ENCODE measurements at places on chromosomes 2 and 18. TPM values are rescaled to one million over a fixed set of nuclear protein-coding genes. Genes with fewer than 3 reads are reported as not detected.
A peak's percentile ranks its signal among the peaks of the same experiment; 100 is the strongest.

GRCh38 chr18:23094411-23095190, 40.7 kb upstream of the CABLES1 start:
- H3K4me1 ChIP-seq: peaks cover 8% of the 10 kb centered on the region
- H3K4me3 ChIP-seq: no peak overlapping the region
- H3K27me3 ChIP-seq: no peaks in the 10 kb centered on the region
- peak; percentile 7 for DNase-seq

DNA sequence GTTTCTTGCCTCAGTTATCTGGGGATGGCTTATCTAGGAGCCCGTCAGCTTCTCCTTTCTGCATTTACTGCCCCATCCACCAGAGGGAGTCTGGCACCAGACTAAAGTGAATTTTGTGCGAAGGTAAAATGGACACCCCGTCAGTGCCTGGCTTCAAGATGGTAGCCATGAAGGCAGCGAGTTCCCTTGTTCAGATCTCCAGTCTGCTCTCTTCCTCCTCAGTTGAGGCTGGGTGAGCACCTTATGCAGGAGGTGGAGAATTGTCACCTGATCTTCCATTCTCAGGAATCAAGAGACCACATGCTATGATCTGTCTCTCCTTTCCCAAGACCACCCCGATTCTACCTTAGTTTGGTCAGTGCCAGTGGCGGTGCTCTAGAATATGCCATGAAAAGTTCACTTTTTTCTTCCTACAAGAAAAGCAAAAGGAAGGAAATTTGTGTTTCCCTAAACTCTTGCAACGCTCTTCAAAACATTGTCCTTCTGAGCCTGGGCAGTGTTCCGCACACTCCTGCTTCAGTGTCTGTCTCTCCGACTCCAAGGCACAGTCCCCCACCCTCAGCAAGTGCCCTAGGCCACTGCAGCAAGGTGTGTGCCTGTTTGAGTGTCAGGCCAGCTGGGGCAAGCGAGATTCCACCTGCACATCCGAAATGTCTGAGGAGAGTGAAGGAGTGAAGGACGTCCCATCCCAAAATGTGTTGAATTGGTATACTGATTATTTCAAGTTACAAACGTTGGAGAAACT, 168.6 kb downstream of the SS18 start:
- DNase-seq: no peak
- no peaks in the 10 kb centered on the region for H3K4me1 ChIP-seq
- no peak overlapping the region for H3K4me3 ChIP-seq
- H3K27me3 ChIP-seq: no peaks in the 10 kb centered on the region
- H3K36me3 ChIP-seq: no peaks in the 10 kb centered on the region

- no peak for DNase-seq
- no peaks in the 10 kb centered on the region for H3K27me3 ChIP-seq
- no peaks in the 10 kb centered on the region for H3K4me1 ChIP-seq
- H3K4me3 ChIP-seq: no peak overlapping the region
- no peak overlapping the region for H3K27ac ChIP-seq
- no peaks in the 10 kb centered on the region for H3K36me3 ChIP-seq
Measured at GRCh38 chr2:144541396-144541795, 21.5 kb upstream of the ZEB2 start.

DNA sequence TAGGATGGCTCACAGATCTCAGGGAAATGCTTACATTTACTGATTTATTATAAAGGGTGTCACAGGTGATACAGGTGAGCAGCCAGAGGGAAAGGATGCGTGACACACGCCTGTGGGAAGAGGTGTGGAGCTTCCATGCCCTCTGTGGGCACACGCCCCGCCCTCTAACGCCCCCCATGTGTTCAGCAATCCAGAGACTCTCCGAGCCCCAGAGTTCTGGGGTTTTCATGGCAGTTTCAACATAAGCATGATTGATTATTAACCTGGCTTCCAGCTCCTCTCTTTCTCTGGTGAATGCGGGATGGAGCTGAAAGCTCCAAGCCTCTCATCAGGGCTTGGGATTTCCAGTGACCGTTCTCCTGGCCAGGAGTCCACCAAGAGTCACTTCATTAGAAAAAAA, 34.3 kb upstream of the ODC1 start:
- H3K27ac ChIP-seq: no peak overlapping the region
- H3K27me3 ChIP-seq: no peaks in the 10 kb centered on the region
- no peaks in the 10 kb centered on the region for H3K36me3 ChIP-seq
- H3K4me3 ChIP-seq: no peak overlapping the region
- no peak for DNase-seq

- H3K27ac ChIP-seq: no peak overlapping the region
- H3K4me3 ChIP-seq: no peak overlapping the region
- peaks cover 12% of the 10 kb centered on the region for H3K4me1 ChIP-seq
- no peaks in the 10 kb centered on the region for H3K27me3 ChIP-seq
- H3K36me3 ChIP-seq: no peaks in the 10 kb centered on the region
Measured at GRCh38 chr18:6784046-6784445, 54.5 kb downstream of the ARHGAP28 start.

GRCh38 chr2:191166756-191167445, 16.1 kb upstream of the STAT4 start:
- no peak overlapping the region for H3K4me3 ChIP-seq
- H3K27me3 ChIP-seq: no peaks in the 10 kb centered on the region
- DNase-seq: no peak
- no peak overlapping the region for H3K27ac ChIP-seq
- peaks cover 15% of the 10 kb centered on the region for H3K4me1 ChIP-seq

GRCh38 chr2:191231995-191232394, 13.2 kb upstream of the MYO1B start:
- no peaks in the 10 kb centered on the region for H3K27me3 ChIP-seq
- no peak overlapping the region for H3K27ac ChIP-seq
- no peak for DNase-seq
- H3K4me1 ChIP-seq: no peaks in the 10 kb centered on the region
- H3K4me3 ChIP-seq: no peak overlapping the region

DNA sequence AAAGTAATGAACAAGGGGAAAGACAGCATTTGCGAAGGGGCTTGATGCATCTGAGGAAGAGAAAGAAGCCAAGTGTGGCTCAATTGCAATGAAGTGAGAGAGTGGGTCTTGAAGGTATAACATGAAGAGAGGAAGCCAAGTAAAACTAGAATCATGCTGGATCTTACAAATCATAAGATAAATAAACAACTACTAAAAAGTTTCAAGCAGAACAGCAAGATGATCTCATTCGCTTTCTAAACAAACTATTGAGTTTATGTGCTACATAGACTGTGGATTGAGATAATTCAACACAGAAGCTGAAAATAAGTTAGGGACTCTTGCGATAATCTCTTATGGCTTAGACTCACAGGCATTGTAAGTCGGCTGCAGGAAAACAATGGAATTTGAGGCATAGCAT, 1310.5 kb upstream of the NRXN1 start:
- DNase-seq: no peak
- H3K27me3 ChIP-seq: no peaks in the 10 kb centered on the region
- no peaks in the 10 kb centered on the region for H3K4me1 ChIP-seq
- H3K27ac ChIP-seq: no peak overlapping the region
- no peaks in the 10 kb centered on the region for H3K36me3 ChIP-seq
- H3K4me3 ChIP-seq: no peak overlapping the region

DNA sequence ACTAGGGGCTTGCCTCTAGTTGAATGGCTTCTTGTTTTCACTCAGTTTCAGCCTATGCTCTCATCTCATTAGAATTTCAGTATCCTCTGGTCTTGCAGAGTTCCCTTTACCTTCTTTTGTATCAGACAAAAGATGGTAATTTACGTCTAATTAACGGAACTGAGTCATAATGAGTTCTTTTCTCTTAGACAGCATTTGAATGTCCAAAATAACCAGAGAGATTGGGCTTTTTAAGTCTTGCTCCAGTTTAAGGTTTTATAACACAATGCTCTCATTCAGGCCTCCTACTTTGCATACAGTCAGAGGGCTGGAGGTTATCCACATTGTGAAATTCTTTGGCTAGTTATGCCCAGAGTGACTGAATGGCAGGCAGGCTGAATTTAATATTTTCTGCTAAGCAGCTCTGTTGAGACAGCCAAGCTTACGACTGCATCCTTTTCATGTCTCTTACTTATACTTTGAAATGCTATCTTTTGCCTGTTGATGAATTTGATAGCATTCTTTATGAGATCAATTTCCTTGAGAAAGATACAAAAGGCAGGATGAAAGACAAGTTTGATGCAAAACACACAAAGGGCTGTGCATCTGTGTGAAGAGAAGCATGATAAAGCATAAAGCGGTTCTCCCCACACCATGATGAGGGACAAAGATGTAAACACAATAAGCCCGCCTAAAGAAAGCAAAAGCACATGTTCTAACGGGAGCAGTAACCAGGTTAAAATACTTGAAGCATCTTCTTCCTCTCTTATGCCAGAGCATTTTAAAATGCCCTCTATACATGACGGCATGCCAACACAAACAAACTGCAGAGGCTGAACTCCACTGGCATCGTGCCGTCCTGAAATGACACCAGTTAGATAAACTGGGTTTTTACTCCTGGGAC, 90.0 kb downstream of the CDH2 start:
- no peak overlapping the region for H3K27ac ChIP-seq
- H3K4me3 ChIP-seq: no peak overlapping the region
- DNase-seq: peak; percentile 54
- H3K36me3 ChIP-seq: no peaks in the 10 kb centered on the region

DNA sequence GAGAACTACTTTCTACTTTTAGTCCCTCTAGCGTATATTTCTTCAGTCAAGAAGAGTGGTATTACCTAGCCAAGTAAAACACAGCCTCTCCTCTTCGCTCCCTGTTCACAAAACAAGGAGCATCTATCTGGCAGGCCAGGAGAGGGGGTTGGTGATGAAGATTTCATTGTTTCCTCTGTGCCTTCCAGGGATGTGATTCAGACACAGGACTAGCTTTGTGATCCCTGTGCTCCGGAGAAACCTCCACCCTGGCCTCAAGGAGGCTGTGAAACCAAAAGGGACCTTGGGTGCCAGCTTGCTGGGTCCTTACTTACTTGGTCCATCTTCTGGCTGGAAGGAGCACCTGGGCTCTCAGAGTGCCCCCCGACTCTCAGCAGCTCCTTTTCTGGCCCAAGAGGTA, 5.7 kb downstream of the RHOB start:
- H3K36me3 ChIP-seq: no peaks in the 10 kb centered on the region
- no peak overlapping the region for H3K4me3 ChIP-seq
- H3K27me3 ChIP-seq: no peaks in the 10 kb centered on the region
- H3K27ac ChIP-seq: no peak overlapping the region
- peaks cover 29% of the 10 kb centered on the region for H3K4me1 ChIP-seq

DNA sequence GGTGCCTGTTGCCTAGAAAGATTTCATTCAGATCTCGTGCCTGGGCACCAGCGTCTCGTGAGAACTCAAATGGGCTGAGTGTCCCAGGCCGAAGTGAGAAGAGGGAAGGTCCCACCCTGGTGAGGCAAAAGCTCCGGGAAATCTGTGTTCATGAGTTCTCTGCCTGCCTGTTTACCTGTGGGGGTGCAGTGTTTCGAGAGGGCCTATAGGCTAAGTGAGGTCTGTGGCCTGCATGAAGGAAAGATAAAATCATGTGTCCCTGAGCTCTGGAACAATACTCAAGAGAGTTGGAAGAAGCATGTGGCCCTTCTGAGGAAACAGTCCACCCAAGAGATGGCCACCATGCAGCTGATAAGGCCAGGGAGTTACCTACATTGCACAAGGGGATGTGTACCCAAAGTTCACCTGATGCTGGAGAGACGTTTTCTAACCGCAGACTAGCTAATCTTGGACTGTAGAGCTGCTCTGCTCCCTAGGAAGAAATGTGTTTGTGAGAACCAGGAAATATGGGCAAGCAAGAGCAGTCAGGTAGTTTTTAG, 63.5 kb upstream of the ST3GAL5 start:
- peaks cover 63% of the 10 kb centered on the region for H3K4me1 ChIP-seq
- peak overlapping the region; percentile 96 for H3K27ac ChIP-seq
- H3K27me3 ChIP-seq: no peaks in the 10 kb centered on the region

GRCh38 chr2:200028998-200029397, 73.6 kb downstream of the MAIP1 start:
- H3K4me3 ChIP-seq: no peak overlapping the region
- H3K36me3 ChIP-seq: no peaks in the 10 kb centered on the region
- no peaks in the 10 kb centered on the region for H3K27me3 ChIP-seq
- no peaks in the 10 kb centered on the region for H3K4me1 ChIP-seq

- H3K4me3 ChIP-seq: no peak overlapping the region
- no peak for DNase-seq
- H3K4me1 ChIP-seq: peaks cover 25% of the 10 kb centered on the region
- H3K27me3 ChIP-seq: no peaks in the 10 kb centered on the region
Measured at GRCh38 chr2:1654696-1655374, 89.5 kb downstream of the PXDN start.

DNA sequence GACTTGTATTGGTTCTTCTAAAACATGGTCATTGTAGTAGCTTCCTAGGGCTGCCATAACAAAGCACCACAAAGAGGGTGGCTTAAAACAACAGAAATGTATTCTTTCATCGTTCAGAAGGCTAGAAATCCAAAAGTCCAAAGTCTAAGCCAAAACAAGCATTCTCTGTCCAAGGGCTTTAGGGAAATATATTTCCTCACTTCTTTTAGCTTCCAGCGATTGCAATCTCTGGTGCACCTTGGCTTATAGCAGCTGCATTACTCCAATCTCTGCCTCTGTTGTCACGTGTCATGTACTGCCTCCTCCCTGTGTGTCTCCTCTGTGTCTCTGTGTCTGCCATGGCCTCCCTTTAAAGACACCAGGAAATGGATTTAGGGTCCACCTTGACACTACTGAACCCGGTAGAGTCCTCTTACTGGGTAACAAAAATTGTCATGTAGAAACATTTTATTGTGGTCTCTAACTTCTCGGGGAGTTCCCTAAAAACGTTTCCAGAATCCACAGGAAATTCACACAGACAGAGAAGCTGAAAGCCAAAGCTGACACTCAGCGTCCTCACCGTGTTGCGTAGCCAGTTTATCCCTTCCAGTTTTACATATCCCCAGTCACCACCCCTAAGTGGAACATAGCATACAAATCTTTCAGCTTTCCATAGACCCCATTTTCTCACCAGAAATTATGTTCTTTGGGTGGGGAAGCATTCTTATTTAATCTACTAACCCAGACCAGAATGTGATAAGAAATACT, 20.7 kb upstream of the TTN start:
- no peak overlapping the region for H3K4me3 ChIP-seq
- DNase-seq: no peak
- H3K36me3 ChIP-seq: no peaks in the 10 kb centered on the region

DNA sequence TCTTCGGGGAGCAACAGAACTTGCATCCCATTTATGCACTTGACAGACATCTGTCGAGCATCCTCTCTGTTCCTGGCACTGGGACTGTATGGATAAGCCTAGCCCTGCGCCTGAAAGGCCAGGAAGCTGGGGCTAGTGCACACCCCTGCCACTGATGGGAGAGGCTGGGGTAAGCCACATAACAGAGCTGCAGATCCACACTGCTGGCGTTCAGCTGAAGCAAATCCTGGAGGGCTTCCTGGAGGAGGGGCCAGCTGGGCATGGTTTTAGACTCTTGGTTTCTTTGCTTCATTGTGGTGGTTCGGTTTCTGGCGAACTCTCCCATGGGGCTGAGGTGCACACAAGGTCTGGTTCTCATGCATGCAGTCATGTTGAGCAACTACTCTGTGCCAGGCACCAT, 45.5 kb upstream of the FOSL2 start:
- H3K27me3 ChIP-seq: no peaks in the 10 kb centered on the region
- H3K27ac ChIP-seq: no peak overlapping the region
- H3K4me3 ChIP-seq: no peak overlapping the region
- H3K36me3 ChIP-seq: no peaks in the 10 kb centered on the region
- DNase-seq: no peak

The SYT4 gene
- total RNA-seq: not detected

The ATP6V1C2 gene
- not detected for total RNA-seq

The GPR45 gene
- total RNA-seq: not detected

The C2orf74 gene
- 17.2 TPM for total RNA-seq

The CD8B2 gene
- total RNA-seq: 0.24 TPM

Data from thyroid gland (tissue), 4 donors.